ENCODE measurements at places on chromosomes 13 and 19.

- H3K4me3 ChIP-seq = no peak overlapping the region
- H3K27me3 ChIP-seq = no peaks in the 10 kb centered on the region
- H3K4me1 ChIP-seq = peaks cover 62% of the 10 kb centered on the region
- no peak overlapping the region for H3K27ac ChIP-seq
These were observed 7.5 kb downstream of the ELAVL1 start for GRCh38 chr19:7997809-7998480.

DNA sequence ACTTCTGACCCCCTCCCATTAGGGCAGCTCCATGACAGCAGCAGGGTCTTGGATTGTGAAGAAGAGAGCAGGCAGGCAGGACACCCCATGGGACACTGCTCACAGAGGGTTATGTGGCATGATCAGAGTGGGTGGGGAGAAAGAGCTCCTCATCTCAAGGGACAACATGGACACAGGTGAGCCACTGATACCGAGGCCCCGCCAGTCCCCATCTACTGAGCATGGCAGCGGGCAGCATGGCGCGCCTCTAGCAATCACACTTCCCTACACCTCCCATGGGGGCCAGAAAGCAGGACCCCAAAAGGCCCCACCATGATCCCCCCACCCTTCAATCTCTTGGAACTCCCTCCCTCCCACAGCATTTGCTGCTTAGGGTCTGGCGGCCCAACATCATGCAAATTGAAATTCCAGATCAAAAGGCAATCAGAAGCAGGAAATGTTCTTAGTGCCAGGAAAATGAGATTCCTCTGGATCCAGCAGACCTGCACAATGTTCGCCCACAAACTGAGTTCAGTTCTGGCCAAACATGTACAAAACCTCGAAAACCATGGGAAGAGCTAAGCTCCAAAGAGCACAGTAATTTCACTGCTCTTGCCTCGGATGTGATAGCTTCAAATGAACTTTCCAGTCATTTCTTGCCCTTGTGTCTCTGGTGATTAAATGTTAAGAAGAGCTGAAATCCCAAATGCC, 14.8 kb downstream of the DOCK9 start:
- DNase-seq = no peak
- H3K27ac ChIP-seq = no peak overlapping the region
- H3K4me1 ChIP-seq = peaks cover 3% of the 10 kb centered on the region
- H3K27me3 ChIP-seq = no peaks in the 10 kb centered on the region
- H3K36me3 ChIP-seq = peaks cover 13% of the 10 kb centered on the region
- no peak overlapping the region for H3K4me3 ChIP-seq

- H3K36me3 ChIP-seq = no peaks in the 10 kb centered on the region
- no peak overlapping the region for H3K4me3 ChIP-seq
- H3K27ac ChIP-seq = no peak overlapping the region
These were observed 556.6 kb downstream of the DIAPH3 start for GRCh38 chr13:59607172-59607571.

- no peaks in the 10 kb centered on the region for H3K4me1 ChIP-seq
- no peak overlapping the region for H3K4me3 ChIP-seq
- H3K27me3 ChIP-seq = no peaks in the 10 kb centered on the region
- no peak for DNase-seq
- no peak overlapping the region for H3K27ac ChIP-seq
- no peaks in the 10 kb centered on the region for H3K36me3 ChIP-seq
These were observed 85.8 kb upstream of the ZNF536 start for GRCh38 chr19:30286378-30286777.

- H3K4me1 ChIP-seq = no peaks in the 10 kb centered on the region
- H3K27ac ChIP-seq = no peak overlapping the region
- no peak for DNase-seq
These were observed 20.5 kb downstream of the HAUS8 start for GRCh38 chr19:17054746-17055145.
